ENCODE measurements at places on chromosomes 5 and 9.

DNA sequence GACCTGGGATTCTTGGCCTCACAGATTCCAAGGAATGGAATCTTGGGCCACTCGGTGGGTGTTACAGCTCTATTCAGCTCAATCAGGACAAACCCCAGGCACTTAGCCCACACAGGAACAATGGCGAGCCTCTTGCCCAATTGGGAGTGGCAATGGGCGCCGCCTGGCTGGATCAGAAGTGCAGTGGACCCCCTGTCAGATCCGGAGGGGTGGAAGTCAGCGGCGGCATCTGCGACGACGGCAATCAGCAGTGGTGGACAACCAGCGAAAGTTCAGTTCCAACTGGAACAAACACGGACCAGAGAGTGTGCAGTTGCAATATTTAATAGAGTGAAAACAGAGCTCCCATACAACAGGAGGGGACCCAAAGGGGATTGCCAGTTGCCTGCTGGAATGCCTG is 378.3 kb downstream of the CDH9 start:
- DNase-seq, result no peak

DNA sequence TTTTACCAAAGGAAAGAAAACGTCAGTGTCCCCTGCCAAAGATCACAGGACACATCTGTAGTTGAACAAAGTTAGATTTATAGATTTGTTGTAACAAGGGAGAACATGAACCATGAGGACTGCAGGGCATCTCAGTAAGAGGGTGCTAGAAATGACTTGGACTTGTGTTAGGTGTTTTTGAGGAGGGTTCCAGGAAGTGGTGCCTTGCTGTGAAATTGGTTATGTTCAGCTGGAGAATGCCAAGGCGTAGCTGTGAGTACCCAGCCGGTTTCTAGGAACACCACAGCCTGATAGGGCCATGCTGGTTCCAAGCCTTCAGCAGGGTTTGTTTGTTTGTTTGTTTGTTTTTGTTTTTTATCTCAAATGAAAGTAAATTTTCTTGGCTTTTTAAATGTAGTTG is 5.3 kb downstream of the SPEF2 start:
- DNase-seq, result no peak

GRCh38 chr5:66701244-66701643 is 105.1 kb downstream of the MAST4 start:
- DNase-seq, result no peak

GRCh38 chr5:16992006-16992405 is 55.9 kb upstream of the MYO10 start:
- no peak for DNase-seq

DNA sequence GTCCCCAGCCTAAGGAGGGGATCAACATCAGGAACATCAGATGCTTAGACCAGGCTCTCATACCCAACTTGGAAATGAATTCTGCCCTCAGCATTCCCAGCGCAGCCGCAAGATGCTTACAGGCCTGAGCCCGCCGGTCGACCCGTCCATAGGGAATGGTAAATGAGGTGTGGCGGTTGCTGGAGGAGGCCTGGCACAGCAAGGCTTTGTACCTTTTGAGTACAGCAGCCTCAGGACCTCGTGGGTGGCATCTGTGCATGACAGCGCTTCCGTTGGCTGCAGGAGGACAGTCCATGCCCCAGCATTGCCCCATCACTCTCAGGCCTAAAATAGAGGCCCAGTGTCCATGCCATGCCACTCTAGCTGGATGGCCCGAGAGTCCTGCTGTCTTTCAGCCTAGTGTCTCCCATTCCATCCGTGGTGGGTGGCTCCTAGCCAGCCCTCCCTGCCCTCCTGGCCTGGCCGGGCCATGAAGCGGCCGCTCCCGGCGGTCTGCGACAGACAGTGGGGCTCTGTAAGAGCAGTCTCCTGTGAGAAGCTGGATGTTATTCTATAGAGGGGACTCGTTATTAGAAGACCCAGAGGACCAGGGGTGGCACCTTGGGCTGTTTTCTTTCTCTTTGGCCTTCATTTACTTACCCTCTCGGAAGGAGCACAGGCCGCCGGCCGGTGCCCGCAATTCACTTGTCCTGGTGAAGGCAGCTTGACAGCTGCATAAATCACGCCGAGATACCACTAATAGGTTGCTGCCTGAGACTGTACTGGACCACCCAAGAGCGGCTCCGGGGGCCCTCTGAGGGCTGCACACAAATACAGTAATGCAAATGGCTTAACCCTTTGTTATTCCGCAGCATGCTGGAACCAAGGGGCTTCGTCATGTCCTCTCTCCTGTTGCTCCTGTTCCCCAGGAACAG is 223.5 kb upstream of the TUT7 start:
- DNase-seq, result no peak

DNA sequence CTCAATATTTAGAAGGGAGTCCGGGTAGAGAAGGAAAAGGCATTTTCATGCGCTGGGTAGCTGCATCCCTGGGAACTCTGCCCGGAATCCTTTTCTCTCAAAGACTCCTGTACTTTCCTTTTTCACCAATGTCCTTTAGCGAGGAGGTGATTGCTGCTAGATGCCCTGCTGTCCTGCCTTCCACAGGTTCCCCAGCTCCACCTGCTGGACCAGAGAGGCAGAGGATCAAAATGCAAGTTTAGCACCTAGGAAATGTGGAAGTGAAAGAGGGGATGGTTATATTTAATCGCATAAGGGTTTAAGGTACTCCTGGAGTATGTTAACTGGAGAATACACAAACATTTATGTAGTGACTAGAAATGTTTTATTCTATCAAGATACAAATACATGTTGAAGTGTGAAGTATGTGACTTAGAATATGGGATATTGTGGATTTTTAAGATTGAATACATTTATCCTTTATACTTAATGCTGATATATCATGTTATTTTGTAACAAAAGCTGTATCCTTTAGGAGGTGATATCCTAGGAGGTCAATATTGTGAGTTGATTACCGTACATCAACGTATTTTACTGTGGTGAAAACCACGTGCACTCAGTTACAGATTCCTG is 145.7 kb downstream of the ARHGAP26 start:
- DNase-seq, result no peak

- no peak for DNase-seq
Observed at GRCh38 chr5:97967292-97967691, 784.2 kb upstream of the RIOK2 start.

DNA sequence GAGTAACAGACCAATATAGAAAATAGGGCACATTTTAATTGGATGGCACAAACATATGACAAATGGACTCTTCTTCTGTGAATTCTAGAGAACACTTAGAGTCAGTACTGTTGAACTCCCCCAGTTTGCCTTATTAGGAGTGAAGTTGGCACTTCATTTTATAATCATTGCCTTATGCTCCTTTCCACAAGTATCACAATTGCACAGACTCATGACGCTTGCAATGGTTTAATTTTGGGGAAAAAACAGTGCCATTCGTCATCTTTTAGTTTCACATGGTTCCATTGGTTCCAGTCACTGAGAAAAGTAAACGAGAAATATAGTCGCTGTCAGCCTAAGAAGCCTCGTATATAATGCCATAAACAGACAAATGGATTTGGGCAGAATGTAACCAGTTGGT is 71.2 kb downstream of the LURAP1L start:
- DNase-seq, result no peak

GRCh38 chr9:36153746-36154145 is 15.4 kb upstream of the CCIN start:
- no peak for DNase-seq

GRCh38 chr9:6929441-6930215 is 171.9 kb downstream of the KDM4C start:
- no peak for DNase-seq

DNA sequence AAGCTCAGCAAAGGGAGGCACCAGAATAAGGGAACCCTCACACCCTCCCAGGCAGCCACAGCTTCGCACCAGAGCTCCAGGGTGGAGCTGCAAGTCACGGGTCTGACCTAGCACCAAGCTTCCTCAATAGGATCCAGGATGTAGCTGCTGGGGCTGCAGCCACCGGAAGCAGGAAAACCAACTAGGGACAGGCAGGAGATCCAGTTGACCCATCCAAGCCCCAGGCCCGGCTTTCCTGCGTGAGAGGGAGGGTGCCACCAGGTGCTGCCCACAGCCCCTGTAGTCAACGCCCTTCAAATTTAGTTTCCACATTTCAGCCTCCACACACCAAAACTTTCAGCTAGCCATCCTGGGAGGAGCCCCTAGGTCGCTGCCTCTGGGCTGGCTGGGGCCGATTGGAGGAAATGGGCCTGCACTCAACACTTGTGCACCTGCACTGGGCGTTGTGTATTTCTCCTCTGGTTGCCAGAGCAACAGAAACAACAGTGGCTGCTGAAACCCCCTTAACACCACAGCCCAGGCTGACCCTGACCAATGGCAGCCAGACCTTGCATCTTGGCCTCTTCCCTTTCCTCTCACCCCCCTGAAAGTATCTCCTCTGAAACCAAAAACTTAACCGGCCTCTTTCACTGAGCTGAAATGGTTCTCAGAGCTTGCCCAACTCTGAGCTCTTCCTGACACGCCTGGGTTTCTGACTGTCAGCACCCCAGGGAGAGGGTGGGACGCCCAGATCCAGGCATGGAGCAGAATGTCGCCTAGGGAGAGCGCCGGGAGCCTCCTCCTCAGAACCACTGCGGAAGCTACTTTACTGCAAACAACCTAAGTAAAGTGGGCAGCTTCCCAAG is 226.5 kb upstream of the MAP3K1 start:
- DNase-seq, result no peak

- DNase-seq, result no peak
Observed at GRCh38 chr9:18706648-18707047, 232.7 kb downstream of the ADAMTSL1 start.

DNA sequence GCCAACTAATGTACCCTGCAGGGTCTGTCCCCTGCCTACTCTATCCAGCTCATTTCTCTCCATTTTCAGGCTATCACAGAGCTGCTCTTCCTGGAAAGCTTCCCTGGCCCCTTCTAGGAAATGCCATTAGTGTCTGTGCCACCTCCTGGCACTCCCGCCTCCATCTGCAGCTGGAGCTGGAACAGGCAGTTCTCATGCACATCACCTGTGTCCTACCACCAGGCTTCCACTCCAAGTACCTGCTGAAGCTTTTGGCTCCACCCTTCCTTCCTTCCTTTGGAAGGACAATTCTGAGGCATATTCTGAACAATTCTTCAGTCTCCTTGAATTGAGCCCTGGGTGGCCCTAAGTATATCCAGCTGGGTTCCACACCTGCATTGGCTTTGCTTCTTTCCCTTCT is 156.2 kb upstream of the ZNF618 start:
- DNase-seq, result no peak

DNA sequence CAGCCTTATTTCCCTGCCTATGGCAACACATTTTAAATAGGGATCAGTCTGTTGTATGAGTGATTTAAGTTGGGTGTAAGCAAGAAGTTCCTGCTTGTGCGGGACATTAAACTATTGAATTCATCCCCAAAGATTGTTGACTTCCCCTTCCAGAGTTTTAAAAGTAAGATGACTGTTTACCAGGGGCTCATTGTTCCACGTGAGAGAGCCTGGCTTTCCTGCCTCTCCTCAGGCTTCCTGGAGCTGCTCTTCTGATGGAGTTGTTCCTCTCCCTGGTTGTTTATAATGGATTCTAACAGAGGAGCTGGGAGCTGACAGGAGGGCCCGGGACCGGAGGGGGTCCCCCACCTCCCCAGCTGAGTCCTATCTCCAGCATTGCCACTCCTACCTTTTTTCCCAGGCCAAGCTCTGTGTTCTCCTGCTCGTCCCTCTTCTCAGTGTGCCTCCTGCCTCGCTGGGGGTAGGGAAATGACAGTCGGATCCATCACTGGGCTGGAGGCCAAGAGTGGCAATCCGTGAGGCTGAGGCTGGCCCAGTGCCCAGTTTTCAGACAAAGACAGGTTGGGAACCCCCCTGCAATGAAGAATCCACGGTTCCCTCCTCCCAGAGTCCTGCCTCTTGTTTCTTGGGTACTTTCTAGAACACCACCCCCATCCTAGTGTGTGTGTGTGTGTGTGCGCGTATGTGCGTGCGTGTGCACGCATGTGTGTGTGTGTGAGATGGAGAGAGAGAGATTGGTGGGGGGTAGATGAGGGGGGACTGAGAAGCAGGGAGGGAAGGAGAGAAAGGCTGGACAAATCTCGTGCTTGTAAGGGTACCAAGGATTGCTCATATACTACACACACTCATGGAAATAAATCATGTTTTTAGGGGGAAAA is 123.7 kb upstream of the NFIB start:
- no peak for DNase-seq

DNA sequence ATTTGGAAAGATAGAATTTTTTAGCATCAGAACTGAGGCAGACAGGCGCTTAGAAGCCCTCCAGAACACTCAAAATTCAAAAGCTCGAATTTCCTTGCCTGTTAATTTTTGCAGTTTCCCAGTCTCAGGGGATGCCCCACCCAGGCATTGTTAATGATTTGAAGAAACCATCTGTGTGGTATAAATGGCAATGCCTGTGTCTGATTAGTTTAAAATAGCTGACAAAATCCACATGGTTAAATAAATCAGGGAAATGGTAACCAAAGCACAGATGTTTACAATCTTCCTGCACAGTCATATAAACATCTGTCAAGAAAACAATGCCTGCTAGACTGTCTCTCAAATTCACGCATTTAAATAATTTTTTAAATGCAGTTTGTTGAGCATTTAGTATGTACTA is 185.2 kb upstream of the RGMB start:
- DNase-seq, result no peak

DNA sequence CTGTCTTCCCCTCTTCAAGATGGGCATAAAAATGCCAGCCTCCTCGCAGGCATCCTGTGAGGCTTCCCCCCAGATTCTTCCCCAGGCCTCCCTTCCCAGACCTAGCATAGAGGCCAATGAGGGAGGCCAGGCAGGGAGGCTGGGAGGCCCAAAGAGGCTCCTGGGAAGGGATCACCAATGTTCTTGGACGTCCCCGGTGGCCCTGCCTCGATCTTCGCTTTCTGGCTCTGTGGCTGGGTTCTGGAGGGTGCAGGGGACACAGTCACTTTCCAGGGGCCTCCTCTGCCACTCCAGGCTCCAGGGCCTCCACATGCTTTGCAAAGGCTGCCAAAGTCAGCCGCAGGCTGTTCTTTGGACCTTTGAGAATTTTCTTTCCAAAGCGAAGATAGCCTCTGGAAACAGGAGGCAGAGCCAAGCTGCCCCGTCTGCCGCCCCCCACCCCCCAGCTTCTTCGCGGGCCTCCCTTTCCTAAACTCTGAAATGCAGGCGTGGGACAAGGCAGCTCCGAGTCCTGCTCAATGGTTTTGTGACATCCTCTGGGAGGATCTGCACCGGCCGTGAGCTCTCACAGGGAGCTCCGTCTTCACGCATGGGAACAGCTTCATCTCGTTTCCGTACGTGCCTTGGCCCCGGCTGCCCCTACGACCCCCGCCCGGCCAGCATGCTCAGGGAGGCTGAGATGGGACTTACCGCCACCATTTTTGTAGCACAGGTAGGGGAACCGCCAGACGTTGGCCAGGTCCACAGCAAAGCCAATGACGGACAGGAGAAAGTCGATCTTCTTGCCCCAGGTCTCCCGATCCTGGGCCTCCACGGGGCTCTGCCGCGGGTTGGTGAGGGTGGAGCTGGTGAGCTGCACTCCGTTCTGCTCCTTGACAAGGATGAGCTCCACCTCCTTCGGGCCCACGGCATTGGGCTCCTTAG is 2.8 kb downstream of the SLC6A3 start:
- DNase-seq, result no peak

DNA sequence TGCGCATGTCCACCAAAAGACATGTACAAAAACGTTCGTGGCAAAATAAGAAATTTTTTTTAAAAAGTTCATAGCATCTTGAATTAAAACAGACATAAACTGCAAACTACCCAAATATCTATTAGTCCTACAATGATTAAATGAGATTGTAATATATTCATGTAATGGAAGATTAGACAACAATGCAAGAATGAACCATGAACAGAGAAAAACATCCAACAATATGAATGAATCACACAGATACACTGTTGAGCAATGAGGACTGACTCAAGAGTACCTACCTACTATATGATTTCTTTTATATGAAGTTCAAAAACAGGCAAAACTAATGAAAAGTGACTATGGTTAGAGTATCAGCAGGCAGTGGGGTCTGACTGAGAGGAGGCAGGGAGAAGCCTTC is 17.9 kb upstream of the CTNNAL1 start:
- DNase-seq, result no peak

Measured in stimulated activated CD8-positive, alpha-beta memory T cell treated with anti-CD3 and anti-CD28 coated beads, Interleukin-4, amount 100 ng/mL, for 4 hours (primary cell).